Activated B cell treated with CpG ODN at 0.5 μM for 24 hours (primary cell): ENCODE measurements at places on chromosomes 11 and 22. TPM values are rescaled to one million over a fixed set of nuclear protein-coding genes. Genes with fewer than 3 reads are reported as not detected.

- no peak overlapping the region for H3K27ac ChIP-seq
- H3K4me1 ChIP-seq = no peaks in the 10 kb centered on the region
- no peak for DNase-seq
These were observed 427.8 kb upstream of the ISX start for GRCh38 chr22:34638128-34638527.

DNA sequence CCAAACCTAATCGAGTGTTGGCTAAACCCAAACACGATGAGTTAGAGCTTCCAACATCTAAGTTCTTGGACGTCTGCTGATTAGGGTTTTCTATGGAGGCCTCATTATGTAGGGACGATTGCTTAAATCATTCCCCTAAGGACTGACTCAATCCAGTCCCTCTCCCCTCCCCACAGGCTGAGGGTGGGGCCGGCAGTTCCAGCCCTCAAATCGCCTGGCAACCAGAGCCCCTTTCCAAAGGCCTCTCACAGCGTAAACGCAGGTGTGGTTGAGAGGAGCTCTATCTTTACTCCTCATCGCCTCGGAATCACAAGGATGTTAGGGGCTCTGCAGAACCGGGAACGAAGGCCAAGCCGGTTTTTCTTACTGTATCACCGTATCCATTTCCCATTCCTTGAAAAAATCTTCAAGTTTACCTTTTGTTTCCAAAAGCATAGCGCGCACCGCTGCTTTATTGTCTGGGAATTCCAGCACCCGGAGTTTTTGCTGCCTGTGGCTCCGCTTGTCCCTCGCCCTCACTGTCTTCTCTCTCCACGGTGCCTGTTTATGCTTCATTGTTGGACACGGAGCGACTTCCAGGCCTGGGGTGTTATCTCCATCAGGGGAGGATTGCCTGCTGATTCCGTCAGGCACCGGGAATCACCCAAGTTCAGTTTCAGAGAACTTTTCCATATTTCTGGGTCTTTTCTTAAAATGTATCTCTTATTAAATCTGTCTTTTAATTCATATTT is 13.8 kb upstream of the IFITM3 start:
- no peaks in the 10 kb centered on the region for H3K36me3 ChIP-seq
- no peak for DNase-seq
- no peak overlapping the region for H3K27ac ChIP-seq
- H3K4me1 ChIP-seq = peaks cover 29% of the 10 kb centered on the region
- H3K27me3 ChIP-seq = no peaks in the 10 kb centered on the region
- no peak overlapping the region for H3K4me3 ChIP-seq

DNA sequence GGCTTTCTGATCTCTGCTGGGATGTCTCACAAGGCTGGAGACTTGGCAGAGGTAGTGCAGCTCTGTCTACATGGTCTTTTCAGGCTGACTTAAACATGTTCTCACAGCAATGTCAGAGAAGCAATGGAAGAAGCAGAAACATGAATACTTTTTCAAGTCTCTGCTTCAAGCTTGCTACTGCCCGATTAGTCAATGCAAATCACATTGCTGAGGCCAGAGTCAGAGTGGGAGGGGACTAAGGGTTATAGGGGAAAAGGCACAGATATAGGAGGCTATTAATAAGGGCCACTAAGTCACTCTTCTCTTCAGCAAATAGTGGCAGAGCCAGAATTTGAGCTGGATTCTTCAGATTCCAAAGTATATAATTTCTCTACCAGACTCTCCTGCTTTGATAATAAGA is 390.5 kb downstream of the TMEM135 start:
- no peaks in the 10 kb centered on the region for H3K27me3 ChIP-seq
- no peak for DNase-seq
- H3K4me3 ChIP-seq = no peak overlapping the region
- H3K27ac ChIP-seq = no peak overlapping the region
- H3K4me1 ChIP-seq = no peaks in the 10 kb centered on the region

DNA sequence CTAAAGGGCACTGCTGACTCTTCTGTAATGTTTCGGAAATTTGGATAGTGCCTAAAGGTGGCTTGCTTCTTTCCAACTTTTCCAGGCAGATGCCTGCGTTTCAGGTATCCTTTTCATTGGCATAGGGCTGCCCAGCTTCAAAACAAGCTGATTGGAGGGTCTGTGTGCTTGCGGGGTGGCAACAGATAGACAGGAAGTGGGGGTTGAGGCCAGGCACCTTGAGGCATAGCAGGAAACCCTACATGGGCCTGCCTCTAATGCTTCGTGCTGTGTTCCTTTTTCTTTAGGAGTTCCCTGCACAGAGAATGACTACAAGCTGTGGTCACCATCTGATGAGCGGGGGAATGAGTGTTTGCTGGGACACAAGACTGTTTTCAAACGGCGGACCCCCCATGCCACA is 92.2 kb upstream of the SORL1-AS1 start:
- no peak overlapping the region for H3K27ac ChIP-seq
- DNase-seq = no peak
- no peak overlapping the region for H3K4me3 ChIP-seq
- H3K27me3 ChIP-seq = no peaks in the 10 kb centered on the region
- H3K4me1 ChIP-seq = peaks cover 26% of the 10 kb centered on the region

GRCh38 chr22:36413022-36413775 is 25.4 kb upstream of the MYH9 start:
- no peaks in the 10 kb centered on the region for H3K27me3 ChIP-seq
- no peak overlapping the region for H3K27ac ChIP-seq
- no peak overlapping the region for H3K4me3 ChIP-seq
- peaks cover 59% of the 10 kb centered on the region for H3K4me1 ChIP-seq

GRCh38 chr11:74090701-74091100 is 80.1 kb downstream of the C2CD3 start:
- H3K27me3 ChIP-seq = no peaks in the 10 kb centered on the region
- H3K36me3 ChIP-seq = peaks cover 49% of the 10 kb centered on the region
- no peaks in the 10 kb centered on the region for H3K4me1 ChIP-seq
- H3K4me3 ChIP-seq = no peak overlapping the region
- DNase-seq = no peak

DNA sequence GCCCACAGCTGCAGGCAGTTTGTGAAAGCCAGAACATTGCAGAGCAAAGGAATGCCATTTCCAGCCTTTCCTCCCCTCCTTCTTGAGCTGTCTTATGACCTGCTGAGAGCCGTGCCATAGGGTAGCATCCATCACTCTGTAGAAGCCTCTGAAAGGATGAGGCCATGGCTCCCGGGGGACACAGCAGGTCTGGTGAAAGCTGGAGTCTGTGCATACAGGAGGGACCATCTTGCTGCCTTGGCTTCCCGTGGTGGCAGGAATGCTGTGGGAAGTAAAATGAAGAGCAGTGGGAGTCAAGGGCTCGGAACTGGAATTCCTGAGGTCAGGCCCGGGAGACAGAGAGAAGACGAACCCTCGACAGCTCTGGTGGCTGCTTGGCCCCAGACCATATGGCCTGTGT is 30.9 kb downstream of the ANO1 start:
- no peaks in the 10 kb centered on the region for H3K4me1 ChIP-seq
- DNase-seq = no peak
- no peak overlapping the region for H3K27ac ChIP-seq
- H3K4me3 ChIP-seq = no peak overlapping the region
- no peaks in the 10 kb centered on the region for H3K36me3 ChIP-seq
- peaks cover 8% of the 10 kb centered on the region for H3K27me3 ChIP-seq

DNA sequence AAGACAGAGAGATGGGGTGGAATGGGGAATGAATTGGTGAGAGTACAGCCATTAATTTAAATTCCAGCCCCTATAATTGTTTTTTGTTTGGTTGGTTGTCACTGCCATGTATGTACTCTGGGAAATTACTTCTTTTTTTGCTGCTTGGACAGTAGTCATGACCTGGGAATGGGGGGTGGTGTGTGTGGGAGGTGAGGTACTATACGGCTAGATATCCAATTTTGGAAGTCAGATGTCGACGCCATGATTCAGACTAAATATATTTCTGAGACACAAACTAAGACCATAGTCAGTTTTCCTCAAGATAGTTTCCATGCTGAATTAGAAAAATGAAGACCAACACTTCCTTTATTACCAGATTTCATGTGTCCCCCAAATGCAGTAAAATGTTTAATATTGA is 7.4 kb upstream of the BDNF start:
- H3K4me3 ChIP-seq = no peak overlapping the region
- no peaks in the 10 kb centered on the region for H3K36me3 ChIP-seq
- DNase-seq = no peak
- H3K27ac ChIP-seq = no peak overlapping the region
- no peaks in the 10 kb centered on the region for H3K4me1 ChIP-seq
- peaks cover 12% of the 10 kb centered on the region for H3K27me3 ChIP-seq

ARL14EP gene
- 36.5 and 40.1 TPM in 2 replicates for total RNA-seq

OSBP2 gene
- 0.35 and 0.56 TPM in 2 replicates for total RNA-seq

RIMBP3C gene
- 0.24 TPM in 1 of 2 replicates, not detected in the other for total RNA-seq

KCNJ1 gene
- 0.20 TPM in 1 of 2 replicates, not detected in the other for total RNA-seq

HEPHL1 gene
- total RNA-seq = not detected in 2 replicates
